Stimulated activated CD4-positive, alpha-beta T cell treated with anti-CD3 and anti-CD28 coated beads, Interleukin-12 subunit alpha, Interleukin-12 subunit beta, amount 100 ng/mL, for 24 hours (primary cell): ENCODE measurements at places on chromosomes 16 and 17.
A peak's percentile ranks its signal among the peaks of the same experiment; 100 is the strongest.

DNA sequence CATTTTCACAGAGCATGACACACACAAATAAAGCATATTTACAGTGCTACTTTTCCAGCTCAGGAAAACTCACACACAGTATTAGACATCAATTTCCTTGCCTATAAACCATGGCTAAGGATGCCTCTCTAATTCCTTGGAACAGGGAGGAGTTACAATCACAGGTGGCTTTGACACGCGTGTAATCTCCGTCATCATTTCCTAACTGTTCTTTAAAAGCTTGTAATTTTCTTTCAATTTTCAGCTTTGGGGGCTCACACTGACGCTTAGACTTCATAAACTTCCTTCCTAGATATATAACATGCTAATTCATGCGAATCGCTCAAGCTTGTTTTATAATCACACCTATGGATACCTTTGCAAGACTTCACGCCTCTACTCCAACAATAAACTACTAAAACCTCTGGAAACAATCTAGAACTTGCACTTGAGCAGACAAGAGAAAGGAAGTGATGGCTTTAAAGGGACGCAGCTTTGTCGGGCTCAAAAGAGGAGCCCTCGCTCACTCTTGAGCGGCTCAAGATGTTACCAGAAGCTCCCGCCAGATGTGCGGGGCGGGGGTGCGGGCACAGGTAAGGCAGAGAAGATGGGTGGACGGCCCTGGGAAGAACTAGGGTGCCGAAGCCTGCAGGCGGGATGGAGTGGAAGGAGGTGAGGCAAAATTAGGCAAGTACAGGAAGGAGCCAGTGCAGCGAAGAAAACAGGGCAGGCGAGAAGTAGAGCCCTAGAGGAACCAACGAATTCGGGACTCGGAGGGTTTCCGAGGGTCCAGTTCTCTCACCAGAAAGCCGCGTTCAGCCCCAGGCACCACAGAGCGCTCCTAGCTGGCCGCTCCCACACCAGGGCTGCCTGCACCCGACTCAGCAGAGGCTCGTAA lies 631 bp downstream of the RETREG3 start:
- peak; percentile 4 for DNase-seq

DNA sequence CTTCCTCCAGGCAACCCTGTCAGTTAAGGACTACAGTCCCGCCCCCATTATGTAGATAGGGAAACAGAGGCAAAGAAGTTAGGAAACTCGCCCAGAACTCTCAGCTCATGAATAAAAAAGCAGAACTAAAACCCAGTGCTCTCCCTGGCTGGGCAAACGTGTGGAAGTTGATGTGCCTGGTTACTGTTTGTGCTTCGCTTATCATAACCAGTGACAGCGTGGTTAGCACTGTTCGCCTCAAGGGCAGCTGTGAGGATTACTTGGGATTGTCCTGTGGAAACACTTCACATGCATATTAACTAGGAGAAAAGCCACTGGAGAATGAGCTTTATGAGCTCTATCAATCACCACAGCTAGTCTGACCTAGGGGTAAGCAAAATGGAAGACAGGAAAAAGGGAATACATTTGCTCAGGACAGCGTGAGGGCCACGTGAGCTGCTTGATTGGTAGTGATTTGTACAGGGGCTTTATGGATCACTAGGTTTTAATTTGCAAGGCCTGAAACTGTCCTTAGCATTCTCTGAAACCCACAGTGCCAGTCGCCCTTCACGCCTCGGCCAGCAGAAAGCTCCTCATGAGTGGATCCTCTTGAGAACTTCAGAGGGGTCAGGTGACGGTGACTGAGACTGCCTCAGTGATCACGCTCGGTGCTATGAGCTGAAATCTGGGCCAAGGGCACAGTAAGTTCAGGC lies 19.9 kb downstream of the CYB5D2 start:
- DNase-seq, result no peak

- DNase-seq, result peak; percentile 43
Observed at GRCh38 chr16:88566158-88566557, 4.0 kb upstream of the ZC3H18 start.

GRCh38 chr17:10071141-10071540 lies 127.3 kb downstream of the GAS7 start:
- DNase-seq, result no peak

- no peak for DNase-seq
Observed at GRCh38 chr16:57653936-57654335, 14.2 kb upstream of the ADGRG3 start.
